Skeletal muscle cell (primary cell): ENCODE measurements at places on chromosomes 2 and 18.

DNA sequence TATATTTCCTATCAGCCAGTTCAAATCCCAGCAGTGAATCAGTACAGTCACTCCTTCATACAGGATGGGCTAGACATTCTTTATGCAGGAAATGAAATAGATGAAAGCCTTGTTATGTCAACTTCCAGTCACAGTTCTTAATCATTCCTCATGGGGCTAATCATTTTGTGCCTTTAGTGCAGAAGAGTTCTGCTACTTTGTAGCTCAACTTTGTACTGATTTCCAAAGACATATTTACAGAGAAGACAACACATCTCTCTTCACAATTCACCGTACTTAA is 593.9 kb upstream of the NETO1 start:
- peak; percentile 12 for DNase-seq

DNA sequence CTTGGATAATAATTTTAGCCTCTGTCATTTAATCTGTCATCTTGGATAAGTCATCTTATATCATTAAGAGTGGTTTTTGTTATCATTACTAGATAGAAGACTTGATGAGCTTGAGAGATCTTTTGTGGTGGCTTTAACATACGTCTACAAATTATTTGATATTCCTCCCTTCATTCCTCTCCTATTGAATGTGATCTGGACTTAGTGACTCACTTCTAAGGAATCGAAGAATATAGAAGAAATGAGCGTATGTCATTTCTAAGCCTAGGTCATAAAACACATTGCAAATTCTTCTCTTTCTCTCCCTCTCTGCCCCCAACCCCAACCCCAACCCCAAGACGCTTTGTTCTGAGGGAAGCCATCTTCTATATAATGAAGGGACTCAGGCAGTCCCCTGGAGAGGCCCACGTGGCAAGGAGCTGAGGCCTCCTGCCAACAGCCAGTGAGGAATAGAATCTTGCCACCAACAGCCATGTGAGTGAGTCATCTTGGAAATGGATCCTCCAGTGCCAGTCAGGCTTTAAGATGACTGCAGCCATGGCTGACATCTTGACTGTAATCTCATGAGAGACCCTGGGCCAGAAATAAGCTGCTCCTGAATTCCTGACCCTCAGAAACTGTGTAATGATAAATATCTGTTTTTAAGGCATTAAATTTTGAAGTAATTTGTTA is 221.6 kb upstream of the SP5 start:
- no peak for DNase-seq

DNA sequence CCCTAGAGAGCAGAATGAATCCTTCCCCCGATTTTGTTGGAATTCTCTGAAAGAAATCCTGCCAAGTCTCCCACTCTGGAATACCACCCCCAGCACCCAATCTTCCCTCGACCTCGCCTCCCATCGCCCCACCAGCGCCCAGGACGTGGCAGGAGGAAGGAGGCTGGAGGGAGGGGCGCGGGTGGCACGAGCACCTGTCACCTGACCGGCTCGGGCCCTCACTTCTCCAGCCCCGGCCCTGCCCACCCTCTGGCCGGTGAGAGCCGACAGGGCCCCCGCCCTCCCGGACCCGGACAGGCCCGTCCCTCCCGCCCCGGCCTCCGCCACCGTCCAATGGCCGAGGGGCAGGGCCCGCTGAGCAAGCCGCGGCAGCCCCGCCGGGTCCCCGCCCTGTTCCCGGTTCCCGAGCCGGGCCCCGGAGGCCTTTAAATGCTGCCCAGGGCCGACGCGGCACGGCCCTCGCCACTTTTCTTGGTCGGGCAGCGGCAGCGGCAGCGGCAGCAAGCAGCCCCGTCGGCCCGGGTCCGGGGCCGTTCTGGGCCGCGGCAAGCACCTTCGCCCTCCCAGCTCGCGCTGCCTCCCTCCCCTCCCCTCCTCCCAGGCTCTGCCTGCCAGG is at the start of gene LGALSL:
Gene LGALSL, plus strand, starts transcription at position 393 of the 616 bp plus-strand sequence. CDS start 384 bp downstream, outside the sequence.
- no peak for DNase-seq

DNA sequence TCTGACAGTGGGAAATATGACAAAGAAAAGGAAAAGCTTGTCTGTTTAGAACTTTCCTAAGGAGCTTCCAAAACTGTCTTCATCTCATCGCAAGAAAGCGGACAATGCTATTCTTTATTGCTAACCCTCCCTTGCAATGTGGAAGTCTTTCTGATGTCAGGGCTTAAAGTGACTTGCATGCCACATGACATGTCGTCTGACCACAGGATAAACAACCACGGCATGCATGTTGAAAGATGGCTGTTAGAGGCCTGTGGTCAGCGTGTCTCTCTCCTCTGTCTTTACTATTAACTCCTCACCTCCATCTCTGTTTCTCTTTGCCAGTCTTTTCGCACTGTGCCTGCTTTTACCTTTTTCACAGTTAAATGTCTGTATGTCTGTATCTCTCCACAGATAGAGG is 389.8 kb downstream of the LNPK start:
- no peak for DNase-seq

DNA sequence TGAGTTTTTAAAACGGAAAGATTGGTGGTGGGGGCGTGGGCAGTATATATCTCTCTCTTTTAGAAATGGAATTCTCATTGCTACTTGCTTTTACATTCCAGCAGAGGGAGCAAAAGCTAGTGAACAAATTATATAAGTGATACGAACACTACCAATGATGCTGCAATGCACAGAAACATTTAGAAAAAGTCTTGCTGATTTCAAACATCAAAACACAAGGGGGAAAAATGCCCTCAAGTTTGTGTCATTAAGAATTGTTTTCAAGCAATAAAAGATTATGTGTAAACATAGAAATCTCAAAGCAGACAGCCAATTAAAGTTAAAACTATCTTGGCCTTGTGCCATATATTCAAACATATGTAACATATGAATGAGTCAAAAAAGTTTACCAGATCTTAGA is 296.3 kb upstream of the KCNJ3 start:
- DNase-seq: peak; percentile 1

DNA sequence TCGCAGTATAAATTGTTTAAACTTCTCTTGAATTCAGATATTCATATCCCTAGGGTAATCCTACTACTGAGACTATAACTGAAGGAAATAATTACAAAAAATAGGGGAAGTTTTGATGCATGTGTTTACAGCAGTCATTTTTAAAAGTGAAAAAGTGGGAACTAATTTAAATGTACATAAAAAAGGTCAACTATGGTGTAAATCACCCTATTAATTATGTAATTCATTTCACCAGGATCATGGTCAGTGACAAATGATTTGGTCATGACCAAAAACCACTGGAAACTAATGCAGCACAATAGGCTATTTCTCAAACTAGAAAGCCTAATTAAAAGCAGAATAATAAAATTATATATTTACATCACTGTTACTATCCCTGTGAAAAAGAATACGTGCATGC is 5.0 kb upstream of the CNGA3 start:
- DNase-seq: no peak

DNA sequence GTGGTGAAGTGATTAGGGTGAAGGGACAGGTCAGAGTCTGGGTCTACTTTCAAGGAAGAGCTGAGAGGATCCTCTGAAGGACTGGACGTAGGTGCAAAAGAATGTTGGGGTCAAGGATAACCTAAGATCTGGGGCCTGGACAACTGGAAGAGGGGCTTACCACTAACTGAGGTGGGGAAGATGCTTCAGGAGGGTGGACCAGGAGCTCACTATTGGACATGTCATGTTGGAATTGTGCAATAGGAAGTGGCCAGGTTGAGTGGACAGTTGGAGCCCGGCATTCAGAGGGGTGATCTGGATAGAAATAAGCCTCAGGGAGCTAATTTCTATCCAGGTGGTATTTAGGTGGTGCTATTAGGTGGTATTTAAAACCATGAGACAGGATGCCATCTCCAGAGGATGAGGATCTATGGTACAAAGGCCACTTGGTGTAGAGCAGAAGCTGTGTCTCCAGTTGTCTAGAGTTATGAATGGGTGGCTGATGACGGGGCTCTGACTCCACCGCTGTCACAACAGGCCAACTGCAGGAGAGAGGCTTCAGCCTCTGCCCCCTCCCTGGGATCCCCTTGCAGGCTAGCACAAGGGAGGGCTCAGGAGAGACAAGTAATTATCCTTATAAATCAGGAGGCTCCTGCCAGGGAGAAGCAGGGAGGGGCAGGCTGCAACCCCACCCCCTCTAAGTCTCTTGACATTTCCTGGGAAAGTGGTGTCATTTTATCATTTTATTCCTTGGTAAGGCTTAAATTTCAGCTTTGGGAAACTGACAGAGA is 158.0 kb downstream of the SMAD7 start:
- DNase-seq: no peak

DNA sequence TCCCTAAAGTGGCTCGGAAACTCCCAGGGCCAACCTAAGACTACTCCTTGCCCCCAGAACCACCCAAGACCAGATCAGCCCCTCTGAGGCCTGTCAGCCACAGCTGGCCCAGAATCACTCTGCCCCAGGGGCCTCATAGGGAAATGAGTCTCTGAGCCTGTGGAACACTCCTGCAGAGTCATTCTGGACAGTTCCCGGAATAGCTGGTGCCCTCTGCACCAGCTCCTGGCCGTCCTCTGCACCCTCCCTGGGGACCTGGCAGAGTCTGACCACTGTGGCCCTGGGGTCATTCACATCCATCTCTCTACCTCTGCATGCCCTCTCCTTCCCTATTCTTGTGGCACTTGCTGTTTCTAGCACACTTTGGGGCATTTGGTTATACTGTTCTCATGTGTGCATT is 14.6 kb upstream of the TMEM214 start:
- DNase-seq: no peak

DNA sequence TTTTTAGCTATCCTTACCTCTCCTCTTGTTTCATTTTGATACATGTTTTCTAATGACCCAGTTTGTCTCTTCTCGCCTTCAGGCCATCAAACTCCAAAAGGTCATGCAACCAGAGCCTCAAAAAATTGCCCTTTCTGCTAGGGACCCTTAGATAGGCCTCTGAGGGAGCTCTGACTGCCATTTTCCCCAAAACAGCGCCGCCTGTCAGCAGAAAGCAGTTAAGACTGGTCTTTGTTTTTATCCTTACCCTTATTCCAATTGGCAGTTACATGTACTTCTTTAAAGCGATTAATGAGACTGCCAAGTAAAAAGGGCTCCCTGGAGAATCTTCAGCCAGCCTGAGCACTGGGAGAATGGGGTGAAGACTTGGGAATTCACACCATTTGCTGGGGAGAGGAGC is 55.1 kb upstream of the RIT2 start:
- DNase-seq: no peak

DNA sequence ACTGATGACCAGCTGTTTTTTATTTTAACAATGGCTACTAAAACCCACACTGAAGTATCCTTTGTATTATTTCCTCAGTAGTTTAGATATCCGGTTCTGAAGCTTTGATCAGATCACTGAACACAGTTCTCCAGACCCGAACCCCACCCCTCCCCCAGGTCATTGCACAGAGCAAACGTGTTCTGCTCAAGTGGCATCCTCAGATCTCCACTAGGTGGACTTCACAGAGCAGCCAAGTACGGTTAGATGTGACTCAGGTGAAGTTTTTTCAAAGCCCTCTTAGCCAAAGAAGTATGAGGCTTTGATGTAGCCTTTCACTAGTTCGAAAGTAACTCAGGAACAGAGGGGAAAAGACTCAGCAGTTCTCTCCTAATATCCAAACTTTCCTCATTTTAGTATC is 142.7 kb upstream of the NRP2 start:
- DNase-seq: no peak

DNA sequence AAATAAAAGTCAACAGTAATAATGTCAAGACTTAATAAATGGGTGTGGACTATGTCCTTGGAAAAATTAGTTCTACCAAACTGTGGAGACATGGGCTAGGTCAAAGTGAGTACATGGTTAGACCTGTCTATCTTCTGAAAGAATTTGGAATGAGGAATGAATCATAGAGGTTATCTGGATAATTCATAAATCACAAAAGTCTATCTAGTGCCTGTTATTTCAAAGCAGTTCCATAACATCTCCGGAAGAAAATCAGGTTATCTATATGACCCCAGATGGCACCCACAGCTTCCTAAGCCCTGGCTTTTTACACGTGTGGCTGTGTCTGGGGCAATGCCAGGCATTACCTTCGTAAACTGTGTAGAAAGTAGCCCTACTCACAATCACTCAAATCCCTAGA is 272.0 kb downstream of the ETAA1 start:
- no peak for DNase-seq

DNA sequence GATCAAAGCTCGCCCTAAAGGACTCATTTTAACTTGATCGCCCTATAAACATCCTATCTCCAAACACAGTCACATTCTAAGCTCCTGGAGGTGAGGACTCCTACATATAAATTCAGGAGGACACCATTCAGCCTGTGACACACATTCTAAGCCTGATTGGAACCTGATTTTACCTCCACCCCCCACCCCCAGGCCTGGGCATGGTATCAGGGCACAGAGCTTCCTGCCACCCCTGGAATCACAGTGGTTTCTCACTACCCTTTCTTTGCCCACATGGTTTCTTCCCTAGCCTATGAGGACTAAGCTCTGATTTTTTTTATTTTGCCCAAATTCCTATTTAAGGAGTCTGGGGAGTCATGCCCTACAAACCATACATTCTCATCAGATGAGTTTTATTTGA is 428.1 kb upstream of the ID2 start:
- no peak for DNase-seq

GRCh38 chr2:25132693-25133092 is 35.7 kb downstream of the POMC start:
- DNase-seq: no peak

DNA sequence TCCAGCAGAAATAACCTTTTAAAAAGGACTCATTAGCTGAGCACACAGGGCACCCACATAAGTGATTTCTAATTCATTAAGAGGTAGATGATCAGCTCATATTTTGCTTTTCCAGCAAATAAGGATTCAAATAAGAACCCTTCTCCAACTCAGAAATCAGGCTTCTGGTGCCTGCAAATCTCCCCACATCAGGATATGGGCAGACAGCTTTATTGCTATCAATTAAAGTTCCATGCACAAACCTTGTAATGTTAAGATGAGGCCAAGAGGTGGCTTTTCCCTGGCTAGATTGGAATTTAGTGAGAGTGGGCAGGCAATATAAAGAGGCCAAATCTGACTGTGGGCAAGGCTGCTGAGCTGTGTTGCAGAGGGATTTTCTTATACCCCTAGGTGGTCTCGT is 193.6 kb downstream of the SH3RF3 start:
- DNase-seq: no peak

DNA sequence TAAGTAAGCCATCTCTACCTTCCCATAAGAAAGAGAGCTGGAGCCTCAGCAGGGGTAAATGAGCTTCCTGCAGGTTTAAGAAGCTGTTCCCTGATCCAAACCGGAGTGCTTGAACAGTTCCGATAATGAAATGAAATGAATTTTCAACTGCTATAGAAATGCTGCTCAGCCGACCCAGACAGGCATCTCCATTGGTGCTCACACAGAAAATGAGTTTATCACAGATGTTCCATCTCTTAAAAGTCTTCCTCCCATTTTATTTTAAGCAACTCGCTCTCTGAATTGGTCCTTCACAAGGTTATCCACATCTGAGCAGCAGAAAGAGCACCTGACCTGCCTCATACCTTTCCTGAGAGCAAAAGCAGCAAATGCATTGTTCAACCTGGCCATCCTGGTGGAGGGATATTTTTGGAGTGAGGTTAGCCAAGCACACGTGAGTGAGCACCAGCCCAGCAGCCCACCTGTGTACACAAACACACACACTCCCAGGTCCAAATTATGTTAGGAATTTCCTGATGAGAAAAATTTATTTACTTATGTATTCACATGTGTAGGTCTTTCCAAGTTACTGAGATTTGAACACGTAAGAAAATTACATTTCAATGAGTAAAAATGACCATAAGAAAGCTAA is 42.2 kb upstream of the CCDC68 start:
- DNase-seq: no peak

- DNase-seq: no peak
Observed at GRCh38 chr2:172398440-172398839, 28.9 kb upstream of the ITGA6 start.

- no peak for DNase-seq
Observed at GRCh38 chr2:24512404-24512803, 21.4 kb downstream of the NCOA1 start.
